ENCODE measurements at places on chromosomes 16 and 17.

DNA sequence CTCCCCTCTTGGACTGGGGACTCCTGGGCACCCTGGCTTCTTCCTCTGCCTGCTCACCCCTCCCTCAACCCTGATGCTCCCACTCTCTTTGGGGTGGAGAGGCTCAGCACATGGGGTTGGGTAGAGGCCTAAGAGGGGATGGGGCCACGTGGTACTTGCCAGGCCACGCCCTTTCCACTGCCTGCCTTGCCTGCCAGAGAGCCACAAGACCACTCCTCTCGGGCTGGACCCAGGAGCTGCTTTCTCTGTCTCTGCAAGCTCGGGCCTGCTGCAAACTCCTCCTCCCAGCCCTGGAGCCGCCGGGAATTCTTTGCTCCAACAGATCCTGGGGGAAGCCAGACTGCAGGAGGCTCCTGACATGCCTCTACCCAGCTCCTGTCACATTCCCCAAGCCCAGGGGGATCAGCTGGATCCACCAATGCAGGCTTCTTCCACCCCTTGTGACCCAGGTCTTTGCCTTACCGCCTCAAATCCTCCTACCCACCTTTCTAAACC, 11.8 kb downstream of the DLX4 start:
- no peak for DNase-seq

DNA sequence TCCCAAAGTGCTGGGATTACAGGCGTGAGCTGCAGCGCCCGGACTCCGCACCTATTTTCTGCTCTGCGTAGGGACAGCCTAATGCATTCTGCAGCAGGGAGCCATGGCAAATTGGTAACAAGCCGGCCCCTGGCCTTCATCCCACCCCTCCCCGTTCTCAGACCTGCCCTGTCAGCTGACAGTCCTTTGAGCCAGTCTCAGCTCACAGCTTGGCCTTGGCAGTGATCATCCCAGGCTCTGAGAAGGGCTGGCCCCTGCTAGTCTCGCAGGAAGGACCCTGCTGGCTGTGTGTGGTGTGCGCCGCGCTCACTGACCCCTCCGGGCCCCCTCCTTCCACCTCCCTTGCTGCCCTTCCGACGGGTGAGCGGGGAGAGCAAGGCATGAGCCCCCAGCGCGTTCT, 10.3 kb upstream of the NPTX1 start:
- no peak for DNase-seq

- DNase-seq = peak; percentile 15
Measured at GRCh38 chr16:11976850-11977375, 379 bp downstream of the SNX29 start.

- DNase-seq = no peak
Measured at GRCh38 chr16:621526-622105, 9.2 kb upstream of the WFIKKN1 start.

GRCh38 chr16:53715023-53715384, 11.0 kb downstream of the FTO start:
- no peak for DNase-seq

DNA sequence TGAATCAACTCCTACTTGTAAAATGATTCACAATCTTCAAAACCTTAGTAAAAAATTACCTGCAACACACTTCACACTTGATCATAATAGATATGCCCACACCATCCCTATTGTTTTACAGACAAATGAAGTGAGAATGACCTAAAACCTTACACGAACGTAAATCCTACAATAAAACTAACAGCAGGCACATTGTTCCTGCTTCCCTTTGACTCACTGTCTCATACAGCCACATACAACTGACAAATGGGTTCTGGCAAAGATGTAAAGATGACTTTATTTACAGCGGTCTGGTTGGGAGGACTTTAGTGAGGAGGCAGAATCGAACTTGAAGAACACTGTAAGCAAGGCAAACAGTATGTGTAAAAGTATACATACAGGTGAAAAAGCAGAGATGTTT, 188.7 kb downstream of the MYO1D start:
- no peak for DNase-seq

DNA sequence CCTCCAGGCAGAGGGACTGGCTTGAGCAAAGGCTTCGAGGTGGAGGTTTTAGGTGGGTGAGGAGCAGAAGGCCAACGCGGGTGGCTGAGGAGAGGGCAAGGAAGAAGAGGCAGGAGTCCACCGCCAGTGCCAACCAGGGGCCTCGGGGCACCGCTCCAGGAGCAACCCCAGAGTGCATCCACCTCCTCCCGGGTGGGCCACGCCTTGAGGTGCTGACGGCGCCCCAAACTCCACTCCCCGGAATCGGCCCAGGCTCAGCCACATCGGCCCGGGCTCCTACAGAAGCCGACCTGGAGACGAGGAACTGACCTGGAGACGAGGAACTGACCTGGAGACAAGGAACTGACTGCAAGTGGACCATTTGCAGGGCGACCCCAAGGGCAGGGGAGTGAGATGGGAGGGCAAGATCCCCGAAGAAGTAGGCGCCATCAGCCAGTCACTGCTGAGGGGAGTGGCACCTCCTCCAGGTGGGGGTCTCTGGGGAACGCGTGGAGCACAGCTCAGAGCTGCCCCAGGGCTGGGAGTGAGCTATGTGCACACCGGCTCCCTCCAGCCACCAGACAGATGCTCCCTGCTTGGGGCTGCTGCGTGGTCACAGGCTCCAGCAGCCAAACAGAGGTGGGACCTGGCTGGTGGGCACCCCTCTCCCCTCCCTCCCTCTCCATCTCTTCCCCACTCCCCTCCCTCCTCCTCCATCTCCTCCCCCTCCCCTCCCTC, 29.2 kb upstream of the CBFA2T3 start:
- DNase-seq = peak; percentile 4

DNA sequence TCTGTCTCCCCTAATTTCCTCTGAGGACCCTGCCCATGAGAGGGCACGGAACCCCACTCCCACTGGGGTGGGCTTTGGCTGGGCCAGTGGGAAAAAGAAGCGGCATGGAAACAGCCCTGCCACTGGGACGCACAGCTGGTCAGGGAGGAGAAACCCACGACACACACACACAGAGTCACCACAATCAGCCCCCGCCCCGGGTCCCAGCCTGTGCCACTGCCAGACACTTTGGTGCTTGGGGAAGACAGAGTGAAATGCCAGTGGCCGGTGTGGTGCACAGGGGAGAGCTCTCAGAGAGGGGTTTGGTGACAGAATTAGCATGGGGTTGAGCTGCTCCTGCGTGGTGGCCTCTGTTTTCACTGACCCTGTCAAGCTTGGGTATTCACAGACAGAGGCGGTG, 30.7 kb upstream of the RNPS1 start:
- no peak for DNase-seq

DNA sequence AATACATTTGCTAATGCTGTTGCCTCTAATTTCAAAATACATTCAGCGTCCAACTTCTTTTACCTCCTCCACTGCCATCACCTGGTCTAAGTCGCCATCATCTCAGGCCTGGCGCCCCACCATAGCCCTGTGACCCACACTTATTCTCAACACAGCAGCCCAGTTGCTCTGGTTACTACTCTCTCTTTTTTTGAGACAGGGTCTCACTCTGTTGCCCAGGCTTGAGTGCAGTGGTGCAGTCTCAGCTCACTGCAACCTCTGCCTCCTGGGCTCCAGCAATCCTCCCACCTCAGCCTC, 7.5 kb upstream of the NKD1 start:
- no peak for DNase-seq

DNA sequence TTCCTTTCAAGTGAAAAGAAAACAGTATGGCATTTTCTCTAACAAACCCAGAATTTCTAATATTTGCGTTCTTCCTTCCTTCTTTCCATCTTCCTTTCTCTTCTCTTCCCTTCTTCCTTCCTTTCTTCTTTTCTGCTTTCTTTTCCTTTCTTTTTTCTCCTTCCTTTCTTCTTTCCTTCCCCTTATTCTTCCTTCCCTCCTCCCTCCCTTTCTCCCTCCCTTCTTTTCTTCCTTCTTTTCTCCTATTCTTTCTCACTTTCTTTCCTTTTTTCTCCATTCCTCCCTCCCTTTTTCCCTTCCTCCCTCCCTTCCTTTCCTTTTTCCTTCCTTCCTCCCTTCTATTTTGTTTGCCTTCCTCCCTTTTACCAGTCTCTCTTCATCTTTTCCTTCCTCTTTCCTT, 194.8 kb downstream of the SHCBP1 start:
- DNase-seq = no peak

- DNase-seq = no peak
Measured at GRCh38 chr17:70408768-70409167, 239.4 kb downstream of the KCNJ2 start.

- DNase-seq = no peak
Measured at GRCh38 chr17:66904760-66905624, 59.5 kb upstream of the CACNG4 start.

GRCh38 chr16:660459-661183, 7.3 kb upstream of the RHOT2 start:
- peak; percentile 96 for DNase-seq
